ENCODE measurements at places on chromosomes 16 and 17. TPM values are rescaled to one million over a fixed set of nuclear protein-coding genes. Genes with fewer than 3 reads are reported as not detected.
A peak's percentile ranks its signal among the peaks of the same experiment; 100 is the strongest.

- DNase-seq = no peak
Measured at GRCh38 chr17:13273806-13274205, 256.0 kb upstream of the ELAC2 start.

APPBP2 gene
- total RNA-seq = 23.2 TPM

RNF222 gene
- 0.15 TPM for total RNA-seq

DNA sequence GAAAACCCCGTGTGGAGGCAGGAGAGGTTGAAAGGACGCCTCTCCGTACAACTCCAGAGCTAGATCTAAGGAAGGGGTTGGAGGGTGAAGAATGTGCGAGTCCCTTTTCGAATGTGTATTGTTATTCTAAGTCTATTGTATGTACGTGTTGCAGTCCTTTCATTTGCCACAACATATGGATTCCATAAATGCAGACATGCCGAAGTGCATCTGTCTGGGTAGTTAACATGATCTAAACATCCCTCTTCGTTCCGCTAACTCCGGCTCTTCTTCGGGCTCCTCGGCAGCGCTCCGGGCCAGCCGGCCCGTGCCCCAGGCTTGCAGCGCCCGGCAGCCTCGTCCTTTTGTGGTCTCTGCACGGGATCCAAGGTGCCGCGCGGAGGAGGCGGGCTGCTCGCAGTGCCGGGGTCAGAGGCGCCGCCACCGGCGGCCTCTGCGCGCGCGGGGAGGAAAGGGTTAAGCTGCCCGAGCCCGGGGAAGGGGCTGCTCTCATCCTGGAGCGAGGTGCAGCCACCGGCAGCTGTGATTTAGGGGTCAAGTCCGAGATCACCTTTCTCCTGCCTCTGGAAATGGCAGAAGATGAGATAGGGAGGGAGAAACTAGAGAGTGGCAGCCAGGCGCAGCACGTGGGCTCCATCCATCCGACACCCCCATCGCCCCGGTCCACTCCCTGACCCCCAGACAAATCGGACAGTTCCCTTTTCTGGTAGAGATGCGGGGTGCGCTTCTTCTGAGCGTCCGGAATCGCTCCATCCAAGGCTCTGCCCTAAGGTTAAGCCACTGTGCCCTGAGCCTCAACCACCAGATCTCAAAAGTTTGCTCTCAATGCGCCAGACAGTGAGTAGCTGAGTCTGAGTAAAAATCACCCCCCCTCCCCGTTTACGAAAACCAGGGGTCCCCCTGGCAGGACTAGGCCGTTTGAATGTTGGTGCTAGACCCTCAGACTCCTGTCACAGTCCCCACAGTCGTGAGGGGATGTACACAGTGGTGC, 15.1 kb upstream of the ZFHX3 start:
- DNase-seq = no peak

DNA sequence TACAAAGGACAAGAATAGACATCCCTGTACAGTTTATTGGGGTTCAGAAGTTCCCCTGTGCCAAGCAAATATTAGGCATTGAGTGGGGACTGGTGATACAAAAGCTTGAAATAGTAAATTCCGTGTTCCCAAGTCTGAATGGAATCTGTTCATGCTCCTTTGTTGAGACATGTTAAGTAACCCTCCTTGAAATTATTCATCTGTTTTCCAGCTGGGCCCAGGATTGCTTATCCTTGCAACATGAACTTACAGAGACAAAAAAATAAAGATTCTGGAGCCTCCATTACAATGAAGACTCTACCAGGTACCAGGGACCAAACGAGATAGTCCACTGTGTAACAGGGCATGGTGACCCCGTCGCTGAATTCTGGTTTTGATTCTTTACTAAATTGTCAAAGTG, 6.1 kb upstream of the CCL8 start:
- DNase-seq = no peak

DNA sequence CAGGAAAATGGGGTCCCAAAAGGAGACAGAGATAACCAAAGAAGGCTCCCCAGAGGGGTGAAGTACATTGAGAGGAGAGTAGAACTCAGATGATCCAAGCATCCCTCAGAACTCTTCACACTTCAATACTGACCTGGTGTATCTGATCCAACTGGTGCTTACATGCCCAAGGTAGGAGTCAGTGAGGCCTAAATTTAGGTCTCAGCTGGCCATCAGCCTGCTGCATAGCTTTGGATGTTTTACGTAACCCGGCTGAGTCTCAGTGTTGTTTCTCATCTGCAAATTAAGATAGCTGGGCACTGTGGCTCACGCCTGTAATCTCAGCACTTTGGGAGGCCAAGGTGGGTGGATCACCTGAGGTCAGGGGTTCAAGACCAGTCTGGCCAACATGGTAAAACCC, 11.6 kb upstream of the GOSR2 start:
- DNase-seq = no peak

- no peak for DNase-seq
Measured at GRCh38 chr17:36876966-36877365, 60.3 kb upstream of the LHX1 start.

- no peak for DNase-seq
Measured at GRCh38 chr16:62967611-62968010, 931.4 kb upstream of the CDH8 start.

DNA sequence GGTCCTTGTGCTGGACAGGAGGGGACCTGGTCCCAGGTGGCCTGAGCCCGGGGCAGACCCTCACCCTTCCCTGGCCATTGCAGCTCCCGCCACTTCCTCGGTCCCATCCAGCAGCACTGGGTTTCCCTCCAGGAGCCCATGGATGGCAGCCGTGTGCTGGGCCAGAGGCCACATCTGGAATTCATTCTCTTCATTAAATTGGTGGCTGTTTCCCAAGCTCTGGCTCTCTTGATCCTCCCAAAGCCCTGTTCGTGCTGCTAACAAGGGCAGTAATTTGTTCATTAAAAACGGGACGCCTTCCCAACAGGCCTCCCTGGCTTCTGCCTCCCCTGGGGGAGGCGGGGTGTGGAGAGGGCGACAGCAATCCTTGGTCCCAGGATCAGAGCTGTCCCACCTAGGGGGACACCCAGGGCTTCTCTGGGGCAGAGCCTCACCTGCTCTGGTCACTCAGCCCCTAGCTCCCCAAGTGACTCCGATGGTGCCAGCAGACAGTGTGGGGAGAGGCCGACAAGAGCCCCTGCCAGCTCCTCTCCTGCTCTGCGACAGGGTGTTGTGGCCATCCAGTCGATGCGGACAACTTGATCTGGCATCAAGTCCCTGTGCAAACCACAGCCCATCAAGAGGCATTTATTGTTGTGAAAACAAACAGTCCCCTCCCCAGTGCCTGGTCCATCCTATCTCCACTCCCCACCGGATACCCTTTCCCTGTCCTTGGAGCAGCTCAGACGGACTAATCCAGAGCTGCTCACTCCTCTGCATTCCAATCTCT, 44.0 kb downstream of the SDK2 start:
- no peak for DNase-seq

C17orf100 gene
- 5.6 TPM for total RNA-seq

EXOC3L1 gene
- not detected for total RNA-seq

CD300H gene
- not detected for total RNA-seq

DNA sequence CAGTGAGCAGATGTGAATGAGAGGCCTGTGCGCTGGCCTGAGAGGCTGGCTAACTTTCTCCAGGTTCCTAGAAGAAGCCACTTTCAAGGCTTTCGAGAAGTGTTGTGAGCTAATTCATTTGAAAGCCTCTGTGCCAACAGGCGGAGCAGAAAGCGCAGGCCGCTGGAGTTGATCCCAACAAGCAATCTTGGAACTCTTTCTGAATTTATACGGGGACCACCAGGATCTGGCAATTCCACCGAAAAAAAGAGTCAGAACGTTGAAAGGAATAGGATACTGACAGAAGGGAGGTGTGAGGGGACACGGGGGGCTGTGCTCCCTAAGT, 71.3 kb upstream of the METRNL start:
- no peak for DNase-seq

GRCh38 chr17:81866440-81867169, 4.5 kb downstream of the ARHGDIA start:
- peak; percentile 40 for DNase-seq

DNA sequence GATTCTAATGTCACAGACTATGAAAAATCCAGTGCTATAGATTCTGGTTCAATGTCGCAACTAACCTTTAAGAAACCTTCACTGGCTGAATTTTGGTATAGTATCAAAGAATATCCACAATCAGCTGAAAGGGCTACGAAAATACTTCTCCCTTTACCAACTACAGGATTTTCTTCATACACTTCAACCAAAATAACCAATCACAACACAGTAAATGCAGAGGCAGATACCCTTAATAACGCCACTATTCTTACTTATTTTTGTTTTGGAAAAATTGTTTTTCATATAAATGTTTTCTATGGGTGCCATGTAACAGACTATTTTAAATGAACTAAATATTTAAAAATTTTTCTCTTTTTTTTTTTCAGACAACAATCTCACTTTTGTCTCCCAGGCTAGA, 48.9 kb upstream of the TRAP1 start:
- DNase-seq = no peak

DNA sequence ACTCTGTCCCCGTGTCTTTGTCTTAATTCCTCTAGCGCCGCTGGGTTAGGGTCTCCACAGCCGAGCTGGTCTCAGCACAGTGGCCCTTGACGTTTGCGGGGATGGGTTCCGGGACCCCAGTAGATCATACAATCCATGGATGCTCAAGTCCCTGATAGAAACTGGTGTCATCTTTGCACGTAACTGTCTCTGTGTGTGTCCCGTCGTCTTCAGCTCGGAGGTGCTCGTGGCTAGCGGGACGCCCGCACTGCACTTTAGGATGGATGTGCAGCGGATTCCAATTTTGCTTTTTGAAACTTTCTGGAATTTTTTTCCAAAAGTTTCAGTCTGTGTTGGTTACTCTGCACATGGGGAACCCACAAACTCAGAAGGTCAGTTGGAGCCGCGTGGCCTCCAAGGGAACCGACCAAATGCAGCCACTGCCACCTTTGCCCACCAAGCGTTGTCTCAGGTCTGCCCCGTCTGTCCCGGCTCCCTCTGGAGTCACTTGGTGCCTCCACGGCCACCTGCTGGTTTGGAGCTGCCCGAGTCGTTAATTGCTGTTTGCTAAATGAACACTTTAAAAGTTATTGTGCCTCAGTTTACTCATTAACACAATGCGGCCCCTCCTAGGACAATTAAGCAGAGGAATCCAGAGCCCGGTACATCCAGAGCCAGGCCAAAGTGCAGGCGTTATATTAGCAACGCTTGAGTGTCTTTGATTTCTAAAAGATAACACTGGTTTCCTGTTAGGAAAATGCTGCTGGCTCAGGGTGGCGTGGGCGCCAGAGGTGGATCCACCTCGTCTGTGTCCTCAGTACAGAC, 5.3 kb upstream of the DPEP1 start:
- DNase-seq = no peak

- DNase-seq = no peak
Measured at GRCh38 chr16:81710596-81710995, 68.5 kb upstream of the PLCG2 start.

LITAFD gene
- total RNA-seq = not detected

INCA1 gene
- 1.2 TPM for total RNA-seq

DNA sequence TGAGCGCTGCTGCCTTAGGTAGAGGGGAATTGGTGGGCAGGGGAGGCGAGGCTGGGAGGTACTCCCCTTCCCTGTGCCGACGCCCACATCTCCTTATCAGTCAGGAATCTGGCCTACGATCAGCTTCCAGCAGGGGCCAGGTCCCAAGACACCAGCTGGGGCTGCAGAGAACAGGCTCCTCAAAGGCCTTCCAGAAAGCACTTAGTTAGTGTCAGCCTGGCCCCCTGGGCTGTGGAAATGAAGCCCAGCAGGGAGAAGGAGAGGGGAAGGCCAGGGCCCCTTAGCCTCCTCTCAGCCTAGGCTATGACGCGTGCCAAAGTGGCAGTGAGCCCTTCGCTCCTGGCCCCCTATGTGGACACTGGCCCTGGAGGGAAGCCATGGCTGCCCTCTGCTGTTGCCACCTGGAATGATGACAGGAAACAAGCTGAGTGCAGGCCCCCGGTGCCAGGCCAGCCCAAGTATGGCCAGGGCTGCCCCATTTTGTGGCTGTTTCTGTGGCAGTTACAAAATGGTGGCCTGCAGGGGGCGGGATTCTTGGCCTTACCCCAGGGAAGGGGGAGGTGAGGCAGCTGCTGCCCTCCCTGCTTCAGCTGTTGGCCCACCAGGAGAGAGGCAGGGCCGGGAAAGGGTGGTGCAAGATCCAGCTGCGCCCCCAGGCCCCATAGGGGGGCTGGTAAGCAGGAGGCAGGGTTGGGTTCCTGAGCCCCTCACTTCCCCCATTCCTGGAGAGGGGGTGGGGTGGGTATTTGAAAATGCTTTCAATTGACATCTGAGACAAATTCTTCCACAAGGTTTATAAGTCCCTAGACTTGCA, 11.3 kb downstream of the TBX4 start:
- no peak for DNase-seq
